ENCODE measurements at places on chromosomes 5 and 9. TPM values are rescaled to one million over a fixed set of nuclear protein-coding genes. Genes with fewer than 3 reads are reported as not detected.

GRCh38 chr5:6393596-6394194, 15.3 kb upstream of the MED10 start:
- no peak for DNase-seq

DNA sequence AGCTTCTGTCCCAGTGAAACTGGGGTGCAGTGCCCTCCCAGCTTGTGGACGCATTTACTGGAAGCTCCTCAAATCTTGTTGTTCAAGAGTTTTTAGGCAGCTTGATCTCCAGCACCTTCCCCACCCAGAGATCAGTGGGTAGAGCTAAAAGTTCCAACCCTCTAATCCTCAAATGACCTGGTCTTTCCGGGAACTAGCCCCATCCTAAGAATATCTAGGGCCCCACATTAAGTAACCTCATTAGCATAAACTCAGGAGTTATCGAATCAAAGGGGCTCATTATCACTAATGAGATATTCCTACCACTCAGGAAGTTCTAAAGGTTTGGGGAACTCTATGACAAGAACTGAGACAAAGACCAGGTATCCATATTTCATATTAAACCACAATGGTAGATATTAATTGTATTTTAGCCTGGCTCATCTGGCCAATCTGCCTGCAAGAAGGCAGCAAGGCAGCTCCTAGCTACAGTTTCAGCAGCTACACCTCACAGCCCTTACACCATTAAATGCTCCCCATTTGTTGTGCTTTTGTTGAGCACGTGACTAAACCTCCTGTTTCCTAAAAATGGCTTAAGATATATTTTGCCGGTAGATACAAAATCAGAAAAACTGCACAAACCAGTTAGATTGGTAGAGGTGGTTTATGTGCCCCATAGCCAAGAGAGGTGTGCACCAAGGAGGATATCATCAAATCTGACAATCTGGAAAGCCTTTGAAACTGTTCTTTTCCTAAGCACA, 24.6 kb upstream of the SLC22A5 start:
- DNase-seq, result no peak

SCAI gene
- polyA plus RNA-seq, result 4.4 TPM

PLPPR1 gene
- polyA plus RNA-seq, result 1.2 TPM

GRCh38 chr5:9233712-9234111, 312.2 kb downstream of the SEMA5A start:
- DNase-seq, result peak; percentile 19

DMGDH gene
- not detected for polyA plus RNA-seq

- DNase-seq, result peak; percentile 98
Observed at GRCh38 chr9:27125030-27125429, 16.0 kb downstream of the TEK start.

MPDZ gene
- polyA plus RNA-seq, result 31.3 TPM

GRCh38 chr9:124512806-124513204, 5.6 kb upstream of the NR5A1 start:
- no peak for DNase-seq

- no peak for DNase-seq
Observed at GRCh38 chr9:33782395-33783152, 12.8 kb upstream of the PRSS3 start.

GRCh38 chr9:112550531-112550930, 63.9 kb downstream of the KIAA1958 start:
- DNase-seq, result no peak

SLC46A2 gene
- polyA plus RNA-seq, result not detected

DNA sequence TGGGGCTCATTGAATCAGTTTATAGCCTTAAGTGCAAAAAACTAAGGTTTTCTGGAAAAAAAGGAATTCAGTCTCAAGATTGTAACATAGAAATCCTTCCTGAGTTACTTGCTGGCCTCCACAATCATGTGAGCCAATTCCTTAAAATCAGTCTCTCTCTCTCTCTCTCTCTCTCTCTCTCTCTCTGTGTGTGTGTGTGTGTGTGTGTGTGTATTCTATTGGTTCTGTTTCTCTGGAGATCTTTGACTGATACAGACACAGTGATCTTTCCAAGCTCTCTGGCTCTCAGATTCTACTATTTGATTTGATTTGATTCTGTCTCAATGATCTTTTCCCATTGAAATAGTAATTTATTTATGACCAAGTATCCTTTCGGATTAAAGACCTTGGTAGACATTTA, 74.6 kb downstream of the CFAP95 start:
- no peak for DNase-seq

SPATA31E1 gene
- not detected for polyA plus RNA-seq

ZNF354B gene
- 11.4 TPM for polyA plus RNA-seq

PCDHGB3 gene
- not detected for polyA plus RNA-seq

- DNase-seq, result no peak
Observed at GRCh38 chr9:7957803-7958202, 158.2 kb upstream of the DMAC1 start.

OR1J2 gene
- polyA plus RNA-seq, result not detected

DNA sequence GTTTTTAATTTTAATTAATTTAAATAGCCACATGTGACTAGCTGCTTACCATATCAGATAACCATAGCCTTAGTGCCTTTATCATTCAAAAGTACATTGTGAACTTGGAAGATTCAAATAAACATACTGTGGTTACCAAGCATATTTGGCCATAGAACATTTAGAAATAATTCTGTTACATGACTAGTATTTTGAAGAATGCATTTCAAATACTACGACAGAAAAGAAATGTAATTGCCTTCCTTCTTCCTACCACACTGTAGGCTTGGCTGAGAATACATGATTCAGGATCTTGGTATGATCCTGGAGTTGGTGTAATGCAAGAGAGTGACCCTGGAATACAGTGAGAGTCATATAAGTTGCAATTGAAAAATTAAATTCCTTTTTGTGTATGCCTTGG, 109.7 kb upstream of the PCA3 start:
- DNase-seq, result peak; percentile 94

NHP2 gene
- 239 TPM for polyA plus RNA-seq

- DNase-seq, result no peak
Observed at GRCh38 chr5:127567026-127567768, 49.8 kb downstream of the PRRC1 start.

HSPB3 gene
- polyA plus RNA-seq, result 57.3 TPM

DNA sequence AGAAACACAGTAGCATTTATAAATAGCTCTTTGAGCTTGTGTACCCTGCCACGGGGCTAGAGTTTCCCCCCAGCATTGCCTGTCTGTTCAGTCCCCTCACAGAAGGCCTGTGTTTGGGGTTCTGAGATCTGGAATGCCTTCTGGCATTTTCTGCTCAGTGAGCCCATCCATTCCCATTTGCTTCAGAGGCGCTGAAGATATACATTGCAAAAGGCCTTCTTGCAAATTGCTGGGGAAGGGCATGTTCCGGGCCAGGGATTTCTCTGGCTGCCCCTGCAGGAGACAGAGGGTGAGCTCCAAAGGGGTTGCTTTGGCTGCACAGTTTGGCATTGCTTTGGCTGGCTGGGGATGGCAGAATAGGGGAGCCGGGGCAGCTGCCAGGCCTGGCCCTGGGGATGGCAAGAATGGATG, 308.4 kb downstream of the MSX2 start:
- DNase-seq, result no peak

GRCh38 chr9:91562416-91562815, 138.8 kb upstream of the NFIL3 start:
- no peak for DNase-seq

GRCh38 chr9:3989915-3990314, 310.0 kb downstream of the GLIS3 start:
- no peak for DNase-seq

DNA sequence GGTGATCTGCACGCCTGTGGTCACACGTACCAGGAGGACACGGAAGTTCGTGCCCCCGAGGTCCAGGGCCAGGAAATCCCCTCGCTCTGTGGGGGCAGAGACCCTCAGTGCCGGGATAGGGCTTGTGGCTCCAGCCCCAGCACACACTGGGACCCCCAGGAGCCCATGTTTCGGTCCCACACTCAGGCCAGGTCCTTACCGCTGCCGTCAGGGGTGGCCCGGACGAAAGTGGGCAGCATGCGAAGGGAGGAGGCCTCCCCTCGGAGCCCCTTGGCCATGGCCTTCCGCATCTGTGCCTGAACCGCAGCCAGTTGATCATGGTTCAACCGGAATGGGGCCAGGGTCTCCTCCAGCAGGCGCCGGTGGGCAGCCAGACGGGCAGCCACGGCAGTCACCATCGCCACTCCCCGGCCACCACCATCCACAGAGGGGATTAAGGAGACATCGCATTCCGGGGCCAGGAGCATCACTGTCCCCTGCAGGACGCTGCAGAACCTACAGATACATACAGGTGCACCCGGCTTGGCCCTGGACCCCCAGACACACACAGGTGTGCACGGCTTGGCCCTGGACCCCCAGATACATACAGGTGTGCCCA, 11.8 kb downstream of the HK3 start:
- no peak for DNase-seq

- DNase-seq, result peak; percentile 83
Observed at GRCh38 chr5:179326122-179326927, 18.9 kb downstream of the ADAMTS2 start.

GRCh38 chr5:149044453-149045088, 18.3 kb downstream of the SH3TC2 start:
- no peak for DNase-seq

GRCh38 chr5:40689438-40689837, 9.7 kb downstream of the PTGER4 start:
- no peak for DNase-seq

DNA sequence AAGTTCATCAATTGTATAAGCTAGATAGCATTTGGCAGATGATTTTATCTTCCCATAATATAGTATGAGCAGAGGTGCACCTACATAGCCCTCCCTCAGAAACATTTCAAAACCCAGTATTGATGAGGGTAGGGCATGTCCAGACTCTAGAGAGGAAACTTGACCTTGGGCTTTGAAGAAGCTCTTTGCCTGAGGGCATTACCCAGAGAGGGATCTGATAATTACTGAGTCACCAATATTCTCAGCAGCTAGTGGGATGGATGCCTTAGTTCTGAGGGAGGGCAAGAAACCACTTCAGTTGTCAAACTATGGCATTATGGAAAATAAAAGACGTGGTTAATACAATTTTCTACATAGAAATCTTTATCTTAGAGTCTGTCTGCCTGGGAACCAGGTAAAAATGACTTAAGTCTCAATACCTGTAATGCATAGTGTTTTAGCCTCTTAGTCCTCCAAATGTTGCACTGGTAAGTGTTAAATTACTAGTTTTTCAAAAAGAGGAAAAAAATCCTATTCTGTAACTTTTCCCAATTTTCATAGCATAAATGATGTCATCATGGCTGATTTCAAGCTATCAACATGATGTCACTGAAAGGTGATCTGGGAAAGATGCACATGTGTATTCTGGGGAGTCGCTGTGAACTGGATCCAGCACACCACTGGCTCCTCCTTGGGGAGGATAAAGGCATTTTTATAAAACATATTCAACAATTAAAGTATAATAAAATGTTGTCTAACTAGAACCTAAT, 809.0 kb downstream of the KCTD16 start:
- DNase-seq, result no peak

GRCh38 chr9:23850690-23851629, 24.9 kb upstream of the ELAVL2 start:
- no peak for DNase-seq

DNA sequence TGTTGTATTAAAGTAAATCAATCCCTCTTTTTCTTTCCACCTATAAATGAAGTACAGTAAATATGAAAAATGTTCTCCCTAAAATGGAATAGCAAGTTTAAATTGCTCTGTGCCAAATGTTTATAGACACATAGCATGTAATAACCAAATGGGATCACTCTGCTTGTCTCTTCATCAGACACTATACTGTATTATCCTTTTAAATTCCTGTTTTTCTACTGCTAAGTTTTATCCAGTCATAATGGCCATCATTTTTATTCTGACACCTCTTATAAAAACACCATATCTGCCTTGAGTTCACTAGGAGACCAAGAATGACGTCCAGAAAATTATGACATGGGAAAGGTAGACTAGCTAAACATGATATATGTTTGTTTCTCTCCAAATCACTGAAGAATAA, 252.8 kb downstream of the CAAP1 start:
- DNase-seq, result no peak

BTNL8 gene
- polyA plus RNA-seq, result not detected

DNA sequence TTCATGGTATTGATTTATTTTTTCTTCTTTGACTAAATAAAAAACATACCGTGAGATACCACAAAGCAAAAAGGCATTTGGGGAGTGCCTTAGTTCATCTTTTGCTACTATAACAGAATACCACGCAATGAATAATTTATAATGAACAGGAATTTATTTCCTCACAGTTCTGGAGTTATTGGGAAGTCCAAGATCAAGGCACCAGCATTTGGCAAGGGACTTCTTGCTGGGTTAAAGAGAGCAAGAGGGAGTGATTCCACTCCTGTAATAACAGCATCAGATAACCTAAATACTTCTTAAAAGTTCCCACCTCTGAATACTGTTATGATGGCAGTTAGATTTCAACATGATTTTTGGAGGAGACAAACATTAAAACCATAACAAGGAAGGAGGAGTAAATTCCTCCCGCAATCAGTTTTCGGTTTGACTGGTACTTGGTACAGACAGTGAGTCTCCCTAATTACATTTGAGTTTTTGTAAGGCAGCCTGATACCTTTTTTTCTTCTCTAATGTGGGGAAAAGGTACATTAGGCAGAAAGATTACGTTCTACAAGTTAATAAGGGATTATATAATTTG, 8.8 kb upstream of the OMD start:
- DNase-seq, result no peak

- DNase-seq, result no peak
Observed at GRCh38 chr5:75340714-75341478, 3.9 kb downstream of the HMGCR start.

DNA sequence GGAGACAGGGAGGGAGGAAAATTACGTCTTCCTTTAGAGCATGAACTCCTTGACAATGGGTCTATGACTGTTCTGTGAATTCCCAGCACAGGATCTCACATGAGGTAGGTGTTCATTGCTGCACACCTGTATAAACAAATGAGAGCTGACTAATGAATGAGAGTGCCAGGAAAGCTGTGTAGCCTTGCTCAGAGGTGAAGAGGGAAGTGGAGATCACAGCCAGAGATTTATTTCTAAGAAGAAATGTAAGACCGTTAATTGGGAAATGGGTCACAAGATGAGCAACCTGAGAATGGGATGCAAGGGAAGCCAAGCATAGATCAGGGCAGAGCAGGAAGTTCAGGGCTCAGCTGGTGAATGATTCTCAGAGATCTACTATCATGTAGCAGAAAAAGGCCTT, 295.1 kb downstream of the CDK5RAP2 start:
- DNase-seq, result no peak

FAM81B gene
- polyA plus RNA-seq, result not detected

DNA sequence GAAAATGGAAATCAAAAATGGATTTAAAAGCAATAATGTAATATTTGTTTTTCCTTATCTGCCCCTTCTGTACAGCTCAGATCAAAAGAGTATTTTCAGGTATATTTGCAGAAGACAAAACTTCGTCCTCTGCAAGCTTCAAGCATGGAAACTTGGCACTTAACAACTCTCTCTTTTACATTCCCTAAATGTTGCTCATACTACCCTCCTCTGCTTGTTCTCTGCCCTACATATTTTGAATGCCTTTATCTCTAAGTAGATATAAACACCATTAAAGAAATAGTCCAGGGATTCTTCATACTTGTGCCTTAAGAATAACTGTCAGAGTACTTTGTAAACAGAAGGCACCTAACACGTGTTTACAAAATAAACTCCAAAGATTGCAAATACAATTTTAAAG, 19.2 kb upstream of the SMC2 start:
- DNase-seq, result peak; percentile 88

NUDT2 gene
- 32.1 TPM for polyA plus RNA-seq
